ENCODE measurements at places on chromosomes 1 and 21. TPM values are rescaled to one million over a fixed set of nuclear protein-coding genes. Genes with fewer than 3 reads are reported as not detected.

The BARHL2 gene
- not detected for total RNA-seq

The GSTM5 gene
- 4.9 TPM for total RNA-seq

The EFNA3 gene
- 1.7 TPM for total RNA-seq

The SIM2 gene
- total RNA-seq = 0.91 TPM

The VSIG8 gene
- not detected for total RNA-seq

The EPHA8 gene
- total RNA-seq = not detected

The TSPEAR gene
- not detected for total RNA-seq

The GALE gene
- 10.7 TPM for total RNA-seq

The CRYAA gene
- total RNA-seq = not detected

The CASZ1 gene
- total RNA-seq = 0.16 TPM

The CNR2 gene
- total RNA-seq = not detected

Data from epithelial cell of alveolus of lung (primary cell).